Type B pancreatic cell (in vitro differentiated cells): ENCODE measurements at places on chromosomes 2 and 18. TPM values are rescaled to one million over a fixed set of nuclear protein-coding genes. Genes with fewer than 3 reads are reported as not detected.

The LYG2 gene
- not detected in 2 replicates for total RNA-seq

The TRIM43 gene
- total RNA-seq, result not detected in 2 replicates

The HOXD1 gene
- 7.7 TPM in 1 of 2 replicates, not detected in the other for total RNA-seq

The ATP9B gene
- total RNA-seq, result 19.2 and 34.1 TPM in 2 replicates

The DCDC2C gene
- not detected in 2 replicates for total RNA-seq

The GPR45 gene
- total RNA-seq, result not detected in 2 replicates

The CXCR1 gene
- not detected in 2 replicates for total RNA-seq

DNA sequence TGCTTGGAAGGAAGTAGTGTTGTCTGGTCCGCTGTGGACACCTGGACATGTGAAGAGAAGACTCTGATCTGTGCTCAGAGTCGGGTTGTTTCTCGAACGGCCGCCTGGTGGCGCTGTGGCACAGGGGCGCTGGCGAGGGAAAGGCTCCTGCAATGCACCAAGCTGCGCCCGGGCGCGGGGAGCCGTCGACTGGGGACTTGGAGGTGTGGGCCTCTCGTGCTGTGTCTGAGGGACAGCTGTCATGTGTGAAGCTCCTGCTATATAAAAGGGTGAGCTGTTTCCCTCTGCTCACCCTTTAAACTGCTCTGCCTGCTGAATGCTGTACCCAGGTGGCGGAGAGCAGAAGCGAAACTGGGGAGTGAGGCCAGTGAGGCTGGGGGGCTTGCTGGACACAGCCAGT lies 44.0 kb downstream of the GNAL start:
- no peak overlapping the region for H3K27ac ChIP-seq
- no peaks in the 10 kb centered on the region for H3K4me1 ChIP-seq

DNA sequence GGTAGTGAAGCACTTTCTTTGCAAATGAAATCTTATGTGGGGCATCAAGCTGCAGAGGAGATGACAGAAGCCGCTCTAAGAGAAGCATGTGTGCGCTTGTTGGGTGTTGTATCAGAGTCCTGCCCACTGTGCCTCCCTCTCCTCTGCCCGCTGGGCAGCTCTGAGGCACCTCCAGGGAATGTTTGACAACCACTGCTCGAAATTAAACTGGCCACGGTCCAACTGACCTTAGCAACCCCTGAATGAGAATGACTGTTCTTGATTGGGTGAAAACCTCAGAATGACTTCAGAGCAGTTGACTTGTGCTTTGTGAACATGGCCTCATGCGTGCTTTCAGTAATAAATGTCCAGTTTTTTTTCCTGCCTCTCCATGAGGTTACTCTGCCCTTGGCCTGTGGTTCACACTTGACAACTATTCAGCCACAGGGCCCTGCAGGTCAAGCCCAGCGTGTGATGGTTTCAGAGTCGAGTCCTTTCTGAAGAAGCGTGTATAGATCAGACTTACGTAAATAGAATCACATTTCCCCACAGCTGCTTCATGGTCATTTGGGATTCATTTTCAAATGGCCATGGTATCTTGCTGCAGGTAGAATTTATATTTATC lies 94.9 kb downstream of the SLC4A3 start:
- H3K27me3 ChIP-seq, result peaks cover 7% of the 10 kb centered on the region
- H3K27ac ChIP-seq, result no peak overlapping the region

DNA sequence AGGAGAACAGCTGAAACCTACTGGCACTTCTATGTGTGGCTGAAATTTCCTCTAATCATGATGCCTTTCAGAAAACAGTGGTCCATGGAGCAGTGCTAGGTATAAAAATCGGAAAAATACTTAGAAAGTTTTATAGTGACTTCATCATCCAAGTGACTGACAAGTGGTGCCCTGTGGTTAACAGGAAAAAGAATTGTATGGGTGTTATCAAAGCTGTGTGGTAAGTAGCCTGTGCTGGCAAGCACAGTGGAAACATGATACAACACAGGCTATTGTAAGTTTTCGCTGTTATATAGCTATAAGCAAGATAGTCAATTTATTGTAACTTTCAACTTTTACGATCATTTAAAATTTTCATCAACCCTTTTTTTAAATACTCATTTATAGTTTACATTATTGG lies 1599.7 kb upstream of the ZEB2 start:
- no peak overlapping the region for H3K27ac ChIP-seq
- H3K27me3 ChIP-seq, result no peaks in the 10 kb centered on the region
- no peaks in the 10 kb centered on the region for H3K36me3 ChIP-seq
- no peak for DNase-seq

- no peaks in the 10 kb centered on the region for H3K27me3 ChIP-seq
- H3K4me3 ChIP-seq, result no peak overlapping the region
Observed at GRCh38 chr2:23268467-23269263, 116.3 kb upstream of the KLHL29 start.

DNA sequence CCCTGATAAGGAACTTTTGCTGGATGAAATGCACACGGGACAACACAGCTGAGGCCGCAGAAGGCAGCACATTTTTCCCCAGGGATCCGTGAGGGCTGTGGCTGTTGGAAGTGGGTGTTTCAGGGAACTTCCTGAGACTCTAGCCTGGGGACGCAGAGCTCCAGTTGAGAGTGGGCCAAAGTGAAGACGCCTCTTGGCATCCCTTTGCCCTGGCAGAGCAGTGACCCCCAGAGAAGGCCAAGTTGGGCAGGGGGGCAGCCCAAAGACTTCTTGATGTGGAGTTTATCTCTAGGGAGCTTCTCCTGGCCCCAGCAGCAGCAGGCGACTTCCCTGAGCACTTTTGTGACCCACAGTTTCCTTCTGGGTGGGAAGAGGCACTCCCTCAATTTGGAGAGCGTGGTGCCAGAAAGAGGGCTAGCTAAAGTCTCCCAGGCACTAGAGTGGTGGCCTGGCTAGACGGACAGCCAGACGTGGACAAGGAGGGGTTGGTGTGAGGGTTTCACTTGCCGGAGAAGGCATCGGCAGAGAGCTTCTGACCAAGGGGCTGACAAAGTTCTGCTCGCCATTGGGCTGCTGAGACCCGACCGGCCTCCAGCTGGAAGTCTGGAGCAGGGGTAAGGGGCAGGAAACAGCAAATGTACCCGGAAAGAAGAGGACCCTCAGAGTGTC lies 108.8 kb downstream of the ACKR3 start:
- peaks cover 9% of the 10 kb centered on the region for H3K27me3 ChIP-seq
- no peak overlapping the region for H3K27ac ChIP-seq
- no peak overlapping the region for H3K4me3 ChIP-seq
- peaks cover 33% of the 10 kb centered on the region for H3K4me1 ChIP-seq
- H3K36me3 ChIP-seq, result no peaks in the 10 kb centered on the region
- no peak for DNase-seq

DNA sequence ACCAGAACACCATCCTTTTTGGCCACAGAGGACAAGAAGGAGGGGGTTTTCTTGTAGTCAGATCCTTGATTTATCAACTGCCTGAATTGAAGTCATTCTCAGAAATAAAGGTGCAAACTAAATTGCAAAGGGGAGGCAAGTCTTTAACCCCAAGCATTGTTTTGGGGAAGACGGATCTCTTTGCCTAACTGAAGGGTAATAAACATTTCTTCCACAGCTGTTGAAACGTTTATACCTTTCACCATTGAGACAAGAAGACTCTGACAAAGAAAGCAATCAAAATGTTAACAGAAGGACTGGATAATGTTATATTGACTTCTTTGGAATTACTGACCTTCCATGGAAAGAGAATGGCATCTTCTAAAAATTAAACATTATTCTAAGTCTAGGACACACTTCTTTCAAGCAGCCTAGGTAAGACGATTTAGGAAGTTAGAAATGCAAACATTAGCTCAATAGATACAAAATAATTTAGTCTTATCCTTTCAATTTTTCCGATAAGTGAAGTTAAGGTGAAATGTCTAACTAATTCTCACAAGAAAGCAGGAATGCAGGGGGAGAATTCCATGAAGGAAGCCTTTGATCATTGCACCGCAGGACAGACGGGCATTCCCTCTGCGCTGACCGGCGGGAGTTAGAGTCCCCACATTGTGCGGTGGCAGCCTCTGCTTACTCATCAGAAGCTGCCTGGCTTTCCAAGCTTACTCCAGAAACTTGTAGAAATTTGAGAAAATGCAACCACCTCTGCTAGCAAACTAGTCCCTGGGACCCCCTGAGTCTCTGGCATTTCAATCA lies 69.4 kb upstream of the COPS8 start:
- H3K4me3 ChIP-seq, result no peak overlapping the region
- H3K27me3 ChIP-seq, result peaks cover 16% of the 10 kb centered on the region
- no peak overlapping the region for H3K27ac ChIP-seq
- no peak for DNase-seq
- peaks cover 5% of the 10 kb centered on the region for H3K36me3 ChIP-seq

- H3K4me1 ChIP-seq, result no peaks in the 10 kb centered on the region
- no peak overlapping the region for H3K27ac ChIP-seq
- no peaks in the 10 kb centered on the region for H3K27me3 ChIP-seq
- H3K4me3 ChIP-seq, result no peak overlapping the region
Observed at GRCh38 chr2:20745924-20746555, 76.9 kb downstream of the LDAH start.
